ENCODE measurements at places on chromosomes 7 and 10. TPM values are rescaled to one million over a fixed set of nuclear protein-coding genes. Genes with fewer than 3 reads are reported as not detected.
A peak's percentile ranks its signal among the peaks of the same experiment; 100 is the strongest.

- H3K36me3 ChIP-seq = no peaks in the 10 kb centered on the region
- DNase-seq = no peak
- no peak overlapping the region for H3K27ac ChIP-seq
Measured at GRCh38 chr10:110461530-110461929, 36.2 kb upstream of the DUSP5 start.

DNA sequence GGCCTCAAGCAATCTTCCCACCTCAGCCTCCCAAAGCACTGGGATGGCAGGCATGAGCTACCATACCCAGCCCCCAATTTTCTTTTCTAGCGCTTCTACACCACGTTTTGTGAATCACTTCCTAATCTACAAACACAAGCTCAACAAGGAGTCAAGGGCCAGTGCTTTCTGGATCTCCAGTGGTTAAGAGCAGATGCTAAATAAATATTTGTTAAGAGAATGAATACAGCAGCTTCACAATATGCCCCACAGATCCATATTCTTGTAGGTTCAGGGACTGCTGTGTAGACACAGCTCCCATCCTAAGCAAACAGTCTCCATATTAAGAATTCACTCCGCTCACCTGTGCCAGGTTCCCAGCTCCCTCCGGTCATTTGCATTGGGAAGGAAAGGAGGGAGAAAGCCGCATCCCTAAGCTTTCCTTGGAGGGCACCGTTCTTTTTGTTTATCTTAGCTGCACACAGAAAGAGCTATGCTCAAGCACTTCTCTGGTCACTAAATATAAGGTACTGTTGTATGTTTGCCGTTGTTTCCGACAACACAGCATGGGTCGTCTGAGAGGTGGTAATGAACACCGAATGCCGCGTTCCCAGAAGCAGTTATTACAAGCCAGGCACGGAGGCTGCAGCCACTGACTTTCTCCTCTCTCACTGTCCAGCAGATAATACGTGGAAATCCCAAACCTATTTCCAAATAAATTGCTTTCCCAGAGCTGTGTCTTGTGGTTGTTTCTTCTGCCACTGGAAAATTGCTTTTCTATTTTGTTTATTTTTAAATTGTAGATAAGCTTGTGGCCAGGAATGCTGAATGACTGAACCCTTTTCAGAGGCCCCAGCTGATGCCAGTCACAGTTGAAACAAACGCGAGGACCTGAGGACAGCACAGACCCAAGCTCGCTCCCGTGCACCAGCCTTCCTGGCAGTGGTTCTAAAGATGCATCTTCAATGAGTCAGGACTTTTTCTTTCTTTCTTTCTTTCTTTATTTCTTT lies 217.1 kb downstream of the PRPF18 start:
- H3K27me3 ChIP-seq = peaks cover 11% of the 10 kb centered on the region
- no peak overlapping the region for H3K27ac ChIP-seq
- peaks cover 20% of the 10 kb centered on the region for H3K4me1 ChIP-seq
- H3K4me3 ChIP-seq = no peak overlapping the region
- no peaks in the 10 kb centered on the region for H3K36me3 ChIP-seq
- no peak for DNase-seq

DNA sequence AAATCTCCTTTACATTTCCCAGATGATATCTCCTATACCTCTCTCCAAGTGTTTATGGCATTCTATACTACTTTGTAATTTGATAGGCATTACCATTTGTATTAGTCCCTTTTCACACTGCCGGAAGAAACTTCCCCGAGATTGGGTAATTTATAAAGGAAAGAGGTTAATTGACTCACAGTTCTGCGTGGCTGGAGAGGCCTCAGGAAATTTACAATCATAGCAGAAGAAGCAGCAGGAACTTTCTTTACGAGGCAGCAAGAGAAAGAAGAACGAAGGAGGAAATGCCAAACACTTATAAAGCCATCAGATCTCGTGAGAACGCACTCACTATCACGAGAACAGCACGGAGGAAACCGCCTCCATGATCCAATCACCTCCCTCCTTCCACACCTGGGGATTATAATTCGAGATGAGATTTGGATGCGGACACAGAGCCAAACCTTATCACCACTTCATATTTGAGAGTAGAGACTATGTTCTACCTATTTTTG lies 1194.6 kb downstream of the SORCS1 start:
- no peak overlapping the region for H3K4me3 ChIP-seq
- no peak for DNase-seq
- no peaks in the 10 kb centered on the region for H3K4me1 ChIP-seq

- H3K36me3 ChIP-seq = peaks cover 6% of the 10 kb centered on the region
- no peak overlapping the region for H3K27ac ChIP-seq
- DNase-seq = no peak
- no peaks in the 10 kb centered on the region for H3K27me3 ChIP-seq
- H3K4me3 ChIP-seq = no peak overlapping the region
Measured at GRCh38 chr7:30887464-30887872, 24.2 kb upstream of the AQP1 start.

GRCh38 chr7:100219271-100219737 lies 445 bp upstream of the PVRIG start:
- peak overlapping the region; percentile 86 for H3K4me3 ChIP-seq
- peaks cover 84% of the 10 kb centered on the region for H3K4me1 ChIP-seq
- H3K27me3 ChIP-seq = no peaks in the 10 kb centered on the region
- H3K36me3 ChIP-seq = no peaks in the 10 kb centered on the region
- H3K27ac ChIP-seq = peak overlapping the region; percentile 99
- DNase-seq = no peak

DNA sequence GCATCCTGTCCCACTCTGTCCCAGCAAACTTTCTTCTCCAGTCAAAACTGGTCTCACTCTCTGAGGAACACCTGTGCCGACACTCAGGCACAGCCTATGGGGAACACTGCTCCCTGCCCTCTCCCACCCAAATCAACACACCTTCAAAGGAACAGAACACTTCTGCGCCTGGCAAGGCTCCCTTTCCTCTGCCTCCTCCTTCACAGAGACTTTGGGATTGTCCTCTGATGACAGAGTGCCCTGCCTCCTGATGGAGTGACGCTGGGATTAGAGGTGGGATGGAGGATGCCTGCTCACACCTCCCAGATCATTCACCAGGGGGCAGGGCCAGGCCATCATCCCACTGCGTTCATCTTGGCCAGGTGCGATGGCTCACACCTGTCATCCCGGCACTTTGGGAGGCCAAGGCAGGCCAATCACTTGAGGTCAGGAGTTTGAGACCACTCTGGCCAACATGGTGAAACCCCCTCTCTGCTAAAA lies 26.5 kb downstream of the KLF6 start:
- no peak for DNase-seq
- H3K4me3 ChIP-seq = peak overlapping the region; percentile 44
- peaks cover 17% of the 10 kb centered on the region for H3K36me3 ChIP-seq
- H3K27ac ChIP-seq = peak overlapping the region; percentile 93
- peaks cover 69% of the 10 kb centered on the region for H3K4me1 ChIP-seq
- H3K27me3 ChIP-seq = no peaks in the 10 kb centered on the region

The LIPK gene
- not detected for polyA plus RNA-seq

The ADIRF gene
- not detected for polyA plus RNA-seq

DNA sequence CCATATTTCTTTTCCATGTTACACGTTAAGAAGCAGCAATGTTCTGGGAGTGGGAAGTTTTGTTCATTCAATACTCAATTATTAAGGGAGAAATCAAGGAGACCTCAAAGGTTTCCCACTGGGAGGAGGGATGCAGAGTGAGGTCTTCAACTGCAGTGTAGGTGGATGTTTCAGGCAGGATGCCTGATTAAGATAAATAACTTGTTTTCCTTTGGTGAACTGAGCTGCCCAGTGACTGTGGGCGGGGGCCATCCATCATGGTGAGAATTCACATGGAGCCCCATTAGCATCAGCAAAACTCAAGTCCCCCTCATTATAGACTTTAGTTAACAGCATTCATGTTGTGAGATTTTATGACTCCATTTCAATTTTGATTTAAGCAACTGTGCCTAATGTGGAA lies 121.1 kb downstream of the PLPP4 start:
- H3K27ac ChIP-seq = no peak overlapping the region
- no peak for DNase-seq
- H3K36me3 ChIP-seq = no peaks in the 10 kb centered on the region

The GRK5 gene
- polyA plus RNA-seq = 8.9 TPM

DNA sequence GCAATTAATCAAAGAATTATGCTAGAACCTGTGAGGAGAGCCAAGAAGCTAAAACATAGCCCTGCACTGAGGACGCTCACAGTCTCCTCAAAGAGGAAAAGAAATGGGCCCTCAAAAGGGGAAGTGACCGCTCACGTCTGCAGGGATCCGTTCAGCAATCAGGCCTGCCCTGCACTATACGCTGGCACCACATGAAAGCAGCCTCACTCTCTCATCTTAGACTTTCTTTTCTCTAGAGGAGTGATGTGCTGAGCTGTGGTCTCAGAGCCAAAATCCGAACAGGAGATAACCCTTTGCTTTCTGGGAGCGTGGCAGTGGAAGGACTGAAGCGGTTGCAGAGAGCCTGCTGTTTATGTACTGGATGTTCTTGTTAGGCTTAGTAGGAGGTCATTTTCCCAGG lies 6.3 kb upstream of the IL2RA start:
- H3K27ac ChIP-seq = peak overlapping the region; percentile 94
- peak; percentile 69 for DNase-seq
- no peaks in the 10 kb centered on the region for H3K36me3 ChIP-seq
- peaks cover 77% of the 10 kb centered on the region for H3K4me1 ChIP-seq
- peak overlapping the region; percentile 90 for H3K4me3 ChIP-seq

DNA sequence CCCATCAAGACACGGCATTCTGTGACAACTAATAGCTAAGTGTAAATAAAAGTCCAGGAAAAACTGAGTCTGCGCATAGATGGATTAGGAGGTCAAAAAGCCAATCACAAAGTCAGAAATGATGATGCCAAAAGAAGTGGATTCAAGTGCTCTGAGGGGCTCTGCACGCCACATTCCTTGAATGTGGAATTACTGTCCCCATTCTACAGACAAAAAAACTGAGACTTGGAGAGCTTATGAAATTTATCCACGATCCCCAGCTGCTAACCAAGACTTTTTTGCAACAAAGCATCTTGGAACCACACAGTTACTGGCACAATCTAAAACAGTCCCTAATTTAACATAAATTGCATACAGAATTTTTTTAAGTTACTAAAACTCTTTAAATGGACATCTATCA lies 49.6 kb upstream of the SLIT1 start:
- no peak overlapping the region for H3K27ac ChIP-seq
- H3K4me3 ChIP-seq = no peak overlapping the region
- H3K4me1 ChIP-seq = no peaks in the 10 kb centered on the region
- no peaks in the 10 kb centered on the region for H3K27me3 ChIP-seq

The STOX1 gene
- not detected for polyA plus RNA-seq

DNA sequence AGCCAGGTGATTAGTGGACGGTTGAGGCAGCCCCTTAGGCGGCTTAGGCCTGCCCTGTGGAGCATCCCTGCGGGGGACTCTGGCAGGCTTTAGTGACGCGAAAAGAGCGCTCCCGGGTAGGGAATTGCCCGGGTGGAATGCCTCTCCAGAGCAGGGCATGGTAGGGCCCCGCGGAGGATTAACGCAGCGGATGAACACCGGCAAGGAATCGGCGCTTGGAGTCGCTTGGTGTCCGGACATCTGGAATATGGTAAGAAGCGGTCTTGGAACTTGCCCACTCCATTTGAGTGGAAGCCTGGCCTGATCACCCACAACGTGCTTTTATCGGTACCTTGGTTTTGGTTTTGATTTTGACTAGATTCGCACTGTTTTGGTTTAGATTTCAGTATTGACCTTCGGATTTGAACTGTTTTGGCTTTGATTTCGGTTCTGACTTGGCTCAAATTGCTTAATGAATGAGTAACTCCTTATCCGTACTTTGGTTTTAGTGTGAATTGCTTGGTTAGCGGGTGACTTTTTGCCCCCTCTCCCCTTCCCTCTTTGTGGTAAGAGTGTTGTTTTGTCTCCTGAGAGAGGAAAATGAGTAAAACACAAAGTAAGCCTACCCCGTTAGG lies 24.2 kb upstream of the CHST3 start:
- no peak overlapping the region for H3K27ac ChIP-seq
- peaks cover 32% of the 10 kb centered on the region for H3K36me3 ChIP-seq
- H3K4me3 ChIP-seq = no peak overlapping the region
- H3K4me1 ChIP-seq = no peaks in the 10 kb centered on the region

DNA sequence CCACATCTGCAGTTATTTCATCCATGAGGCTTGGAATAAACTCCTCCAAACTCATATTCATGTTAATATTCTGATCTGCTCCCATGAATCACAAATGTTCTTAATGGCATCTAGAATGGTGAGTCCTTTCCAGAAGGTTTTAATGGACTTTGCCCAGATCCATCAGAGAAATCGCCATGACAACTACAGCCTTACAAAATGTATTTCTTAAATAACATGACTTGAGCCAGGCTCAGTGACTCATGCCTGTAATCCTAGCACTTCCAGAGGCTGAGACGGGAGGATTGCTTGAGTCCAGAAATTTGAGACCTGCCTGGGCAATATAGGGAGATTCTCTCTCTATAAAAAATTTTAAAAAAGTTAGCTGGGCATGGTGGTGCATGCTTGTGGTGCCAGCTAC lies 102.1 kb upstream of the TMEM168 start:
- peaks cover 32% of the 10 kb centered on the region for H3K4me1 ChIP-seq
- no peaks in the 10 kb centered on the region for H3K27me3 ChIP-seq
- DNase-seq = no peak
- peaks cover 14% of the 10 kb centered on the region for H3K36me3 ChIP-seq
- H3K27ac ChIP-seq = no peak overlapping the region

- no peaks in the 10 kb centered on the region for H3K36me3 ChIP-seq
- no peaks in the 10 kb centered on the region for H3K27me3 ChIP-seq
- H3K4me1 ChIP-seq = no peaks in the 10 kb centered on the region
- no peak overlapping the region for H3K27ac ChIP-seq
- no peak overlapping the region for H3K4me3 ChIP-seq
Measured at GRCh38 chr10:35961501-35961900, 319.4 kb upstream of the FZD8 start.

The KCNH2 gene
- polyA plus RNA-seq = 0.29 TPM

- H3K36me3 ChIP-seq = peaks cover 11% of the 10 kb centered on the region
- DNase-seq = no peak
- no peak overlapping the region for H3K4me3 ChIP-seq
- H3K4me1 ChIP-seq = peaks cover 62% of the 10 kb centered on the region
- no peaks in the 10 kb centered on the region for H3K27me3 ChIP-seq
- H3K27ac ChIP-seq = peak overlapping the region; percentile 80
Measured at GRCh38 chr7:38424750-38425463, 151.5 kb upstream of the TARP start.

- peaks cover 33% of the 10 kb centered on the region for H3K4me1 ChIP-seq
- no peaks in the 10 kb centered on the region for H3K36me3 ChIP-seq
- no peaks in the 10 kb centered on the region for H3K27me3 ChIP-seq
Measured at GRCh38 chr10:6083523-6084475, 5.0 kb upstream of the RBM17 start.

Data from naive B cell (primary cell).